ENCODE measurements at places on chromosomes 5 and 9. TPM values are rescaled to one million over a fixed set of nuclear protein-coding genes. Genes with fewer than 3 reads are reported as not detected.

The MPDZ gene
- total RNA-seq, result 83.3 TPM

The ARHGEF28 gene
- 6.1 TPM for total RNA-seq

The CDHR2 gene
- not detected for total RNA-seq

The PCDHA11 gene
- total RNA-seq, result 0.23 TPM

The ZNF300 gene
- 3.9 TPM for total RNA-seq

The ADAMTSL1 gene
- 128 TPM for total RNA-seq

The KLF9 gene
- total RNA-seq, result 29.6 TPM

The BARHL1 gene
- total RNA-seq, result not detected

The DMRT3 gene
- not detected for total RNA-seq

The ZFP37 gene
- 3.0 TPM for total RNA-seq

The EGFLAM gene
- total RNA-seq, result 2.9 TPM

The AGPAT2 gene
- 46.8 TPM for total RNA-seq

The SVEP1 gene
- total RNA-seq, result 71.7 TPM

The PCDHGA10 gene
- 8.3 TPM for total RNA-seq

The DENND1A gene
- 20.0 TPM for total RNA-seq

The ADRA1B gene
- 0.26 TPM for total RNA-seq

The MARCHF3 gene
- 19.9 TPM for total RNA-seq

The LOX gene
- 1,031 TPM for total RNA-seq

The LCN15 gene
- not detected for total RNA-seq

The CENPK gene
- total RNA-seq, result 4.7 TPM

The TEX48 gene
- total RNA-seq, result not detected

The CCDC183 gene
- total RNA-seq, result 0.52 TPM

The SLC1A3 gene
- 20.0 TPM for total RNA-seq

The CD274 gene
- total RNA-seq, result 4.8 TPM

Measured in smooth muscle cell of the pulmonary artery (primary cell).